ENCODE measurements at places on chromosomes 3 and 15.

DNA sequence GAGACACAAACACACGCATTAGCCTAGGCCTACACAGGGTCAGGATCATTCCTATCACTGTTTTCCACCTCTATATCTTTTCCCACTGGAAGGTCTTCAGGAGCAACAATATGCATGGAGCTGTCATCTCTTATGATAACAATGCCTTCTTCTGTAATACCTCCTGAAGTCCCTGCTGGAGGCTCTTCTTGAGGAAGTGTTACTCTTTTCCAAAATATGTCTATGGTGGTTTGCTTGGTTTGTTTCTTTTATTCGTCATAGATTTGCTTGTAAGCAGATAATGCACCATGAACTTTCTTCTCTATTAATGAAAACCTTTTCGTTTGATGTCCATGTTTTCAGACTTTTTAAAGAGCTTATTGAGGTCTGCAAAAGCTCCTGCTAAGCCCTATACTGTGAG is 109.3 kb downstream of the GMPS start:
- DNase-seq: no peak

DNA sequence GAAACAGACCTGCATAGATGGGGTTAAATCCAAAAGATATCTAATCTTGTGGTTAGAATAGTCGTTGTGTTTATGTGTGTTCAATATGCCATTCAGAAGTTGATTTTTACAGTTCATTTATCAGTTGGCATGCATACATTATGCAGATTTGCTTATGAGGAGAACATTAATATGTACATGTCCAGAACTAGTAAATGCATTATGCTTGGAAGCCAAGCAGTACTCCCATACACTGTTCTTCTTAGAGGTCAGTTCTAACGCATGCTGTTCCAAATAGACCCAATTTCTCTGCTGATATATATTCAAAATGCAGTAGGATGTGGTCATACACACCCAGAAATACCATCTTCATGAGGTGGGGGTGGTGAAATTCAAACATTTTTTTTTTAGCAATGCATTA is 956 bp downstream of the FGF12 start:
- DNase-seq: no peak

DNA sequence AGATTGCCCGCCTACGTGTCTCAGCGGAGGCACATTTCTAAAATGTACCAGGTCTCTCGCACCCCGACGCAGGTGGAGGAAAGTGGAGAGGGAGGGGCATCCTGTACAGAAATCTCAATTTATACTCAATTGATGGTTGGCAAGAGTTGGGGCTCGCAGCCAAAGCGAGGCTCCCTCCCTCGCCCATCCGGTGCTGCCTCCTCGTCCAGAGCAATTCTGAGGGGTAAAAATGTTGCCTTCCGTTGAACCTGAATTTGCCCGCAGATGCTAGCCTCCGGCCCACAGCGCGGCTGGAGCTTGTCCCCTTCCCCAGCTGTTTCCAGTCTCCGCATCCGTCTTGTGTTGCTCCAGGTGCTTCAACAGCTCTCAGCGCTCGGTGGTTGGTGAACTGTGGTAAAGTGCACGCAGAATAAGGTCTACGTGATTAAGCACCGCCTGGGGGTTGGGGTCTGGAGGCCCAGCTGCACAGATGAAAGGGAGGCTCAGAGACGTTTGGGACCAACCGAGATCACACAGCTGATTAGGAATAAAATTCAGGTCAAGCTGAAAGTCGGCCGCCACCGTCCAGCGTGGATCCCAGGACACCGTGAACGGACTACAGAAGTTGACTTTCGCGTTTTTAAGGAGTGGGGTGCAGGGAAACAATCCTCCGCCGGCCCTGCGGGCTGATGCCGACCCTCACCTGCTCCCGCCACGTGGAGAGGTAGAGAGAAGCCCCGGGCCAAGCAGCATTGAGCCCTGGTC is 846 bp upstream of the POLG start:
- no peak for DNase-seq

- DNase-seq: no peak
These were observed 5.1 kb upstream of the DNAJA4 start for GRCh38 chr15:78259232-78259631.

- DNase-seq: no peak
These were observed 50.2 kb upstream of the ABHD10 start for GRCh38 chr3:111928613-111929012.

- no peak for DNase-seq
These were observed 32.6 kb upstream of the SPATA16 start for GRCh38 chr3:173173652-173174051.

GRCh38 chr3:70832089-70832833 is 519.8 kb upstream of the MDFIC2 start:
- no peak for DNase-seq

- no peak for DNase-seq
These were observed 373.4 kb upstream of the ARL6 start for GRCh38 chr3:97391167-97391566.

GRCh38 chr15:101167753-101168462 is 83.9 kb downstream of the CHSY1 start:
- DNase-seq: no peak

GRCh38 chr15:70284438-70285214 is 186.9 kb upstream of the TLE3 start:
- no peak for DNase-seq
